Immature natural killer cell (primary cell): ENCODE measurements at places on chromosomes 5 and 9. TPM values are rescaled to one million over a fixed set of nuclear protein-coding genes. Genes with fewer than 3 reads are reported as not detected.

DNA sequence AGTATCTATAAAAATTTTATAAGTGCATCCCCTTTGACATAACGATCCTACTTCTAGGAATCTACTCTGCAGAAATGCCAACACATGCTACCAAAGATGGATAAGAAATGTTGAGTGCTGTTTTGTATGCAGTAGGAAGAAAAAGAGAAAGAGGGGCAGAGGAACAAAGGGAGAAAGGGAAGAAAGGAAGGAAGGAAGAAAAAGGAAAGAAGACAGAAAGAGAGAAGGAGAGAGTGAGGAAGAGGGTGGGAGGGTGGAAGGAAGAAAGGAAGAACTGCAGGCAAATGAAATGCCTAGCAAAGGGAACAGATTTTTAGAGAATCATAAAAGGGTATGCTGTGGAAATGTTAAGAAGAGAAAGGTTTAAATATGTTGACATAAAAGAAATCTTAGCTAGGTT, 48.5 kb upstream of the ALDOB start:
- no peak for DNase-seq

GRCh38 chr9:101636247-101636646, 41.5 kb upstream of the PPP3R2 start:
- DNase-seq, result no peak

The ORM2 gene
- polyA plus RNA-seq, result not detected

- no peak for DNase-seq
Observed at GRCh38 chr5:14153071-14153864, 10.1 kb downstream of the TRIO start.

The MTX3 gene
- 1.3 TPM for polyA plus RNA-seq

The CD72 gene
- 10.1 TPM for polyA plus RNA-seq

DNA sequence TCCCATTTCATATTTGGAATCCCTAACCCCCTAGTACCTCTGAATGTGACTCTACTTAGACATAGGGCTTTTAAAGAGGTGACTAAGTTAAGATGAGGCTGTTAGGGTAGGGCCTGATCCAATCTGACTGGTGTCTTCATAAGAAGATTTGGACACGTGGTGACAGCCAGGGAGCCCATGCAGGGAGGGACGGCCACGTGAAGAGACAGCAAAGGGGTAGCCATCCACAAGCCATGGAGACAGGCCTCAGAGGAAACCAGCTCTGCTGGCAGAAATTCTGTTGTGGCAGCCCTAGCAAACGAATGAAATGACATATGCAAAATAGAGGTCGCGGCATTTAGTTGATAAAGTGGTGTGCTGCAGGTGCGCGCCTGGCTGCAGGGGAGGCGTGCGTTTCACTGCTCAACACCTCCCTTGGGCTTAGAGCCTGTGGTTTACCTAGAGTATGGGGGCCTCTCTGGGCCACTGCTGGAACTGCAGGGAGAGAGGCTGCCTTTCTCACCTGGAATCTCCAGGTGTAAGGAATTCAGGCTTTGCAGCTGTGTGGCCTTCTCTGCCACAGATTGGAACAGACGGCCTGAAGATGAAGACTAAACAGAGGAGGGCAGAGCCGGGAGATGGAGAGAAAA, 7.1 kb upstream of the AFAP1L1 start:
- DNase-seq, result peak; percentile 20

DNA sequence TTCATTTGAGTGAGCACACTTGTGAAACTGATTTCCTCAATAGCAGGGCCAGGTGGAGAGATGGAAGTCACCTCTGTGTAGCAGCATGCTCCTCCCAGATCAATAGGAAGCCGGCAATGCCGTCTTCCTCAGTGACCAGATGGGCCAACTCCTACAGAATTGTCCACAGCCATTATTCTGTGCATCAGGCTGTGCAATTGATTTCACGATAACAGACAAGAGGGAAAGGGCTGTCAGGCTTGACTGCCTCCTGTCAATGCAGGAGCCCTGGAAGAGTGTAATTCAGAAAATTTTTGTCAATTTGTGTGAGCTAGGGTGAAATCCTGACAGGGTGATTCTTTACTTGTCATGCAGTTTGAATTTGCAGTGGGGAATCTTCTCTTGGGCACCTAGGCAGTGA, 838.4 kb upstream of the NUDT12 start:
- DNase-seq, result no peak

GRCh38 chr5:14464671-14465070, 116.9 kb upstream of the OTULINL start:
- no peak for DNase-seq

- no peak for DNase-seq
Observed at GRCh38 chr9:97900103-97900737, 22.1 kb downstream of the TRMO start.
